Activated gamma-delta T cell treated with Interleukin-2 at 50 U/mL for 16 hours (primary cell): ENCODE measurements at places on chromosomes 5 and 9.

GRCh38 chr9:113989017-113989713 is 88.9 kb downstream of the AMBP start:
- no peak for DNase-seq

DNA sequence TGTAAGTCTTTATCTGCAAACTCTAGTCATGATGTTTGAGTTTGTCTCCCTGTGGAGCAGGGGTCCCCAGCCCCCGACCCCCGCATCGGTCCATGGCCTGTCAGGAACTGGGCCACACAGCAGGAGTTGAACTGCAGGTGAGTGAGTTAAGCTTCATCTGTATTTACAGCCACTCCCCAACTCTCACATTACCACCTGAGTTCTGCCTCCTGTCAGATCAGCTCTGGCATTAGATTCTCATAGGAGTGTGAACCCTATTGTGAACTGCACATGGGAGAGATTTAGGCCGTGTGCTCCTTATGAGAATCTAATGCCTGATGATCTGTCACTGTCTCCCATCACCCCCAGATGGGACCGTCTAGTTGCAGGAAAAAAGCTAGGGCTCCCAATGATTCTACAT is 7.0 kb downstream of the C9orf85 start:
- DNase-seq, result no peak

DNA sequence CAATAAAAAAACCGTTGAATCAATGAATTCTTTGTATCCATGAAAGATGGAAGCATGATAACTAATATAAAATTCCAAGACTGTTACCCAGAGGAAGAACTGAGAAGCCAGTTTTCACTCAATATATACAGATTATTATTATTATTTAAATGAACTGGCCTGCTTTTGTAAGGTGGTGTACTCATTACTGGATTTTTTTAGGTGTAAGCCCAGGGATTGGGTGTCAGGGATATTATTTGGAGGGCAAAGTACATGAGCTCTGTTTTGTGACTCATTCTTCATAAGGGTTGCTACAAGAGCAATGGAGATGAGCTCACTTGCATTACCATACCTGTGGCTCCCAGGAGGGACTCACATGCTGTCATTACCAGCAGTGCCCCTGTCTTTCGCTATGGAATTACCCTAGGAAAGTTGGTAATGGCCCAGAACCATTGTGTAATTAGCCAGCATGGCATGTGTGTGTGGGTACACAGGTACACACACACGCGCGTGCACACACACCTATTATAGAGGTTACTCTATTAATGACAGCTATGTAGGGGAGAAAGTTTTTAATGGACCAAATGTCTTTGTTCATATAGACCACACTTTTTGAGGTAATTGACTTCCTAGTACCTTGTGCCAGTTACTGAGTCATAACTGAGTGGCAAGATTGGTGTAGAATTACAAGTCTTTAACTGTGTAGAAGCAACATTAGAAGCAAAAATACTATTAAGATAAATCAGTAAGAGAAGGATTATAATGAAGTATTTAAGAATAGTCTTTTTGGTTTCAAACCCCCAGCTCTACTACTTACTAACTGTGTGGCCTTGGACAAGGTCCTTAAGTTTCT is 143.4 kb downstream of the GDNF start:
- no peak for DNase-seq

DNA sequence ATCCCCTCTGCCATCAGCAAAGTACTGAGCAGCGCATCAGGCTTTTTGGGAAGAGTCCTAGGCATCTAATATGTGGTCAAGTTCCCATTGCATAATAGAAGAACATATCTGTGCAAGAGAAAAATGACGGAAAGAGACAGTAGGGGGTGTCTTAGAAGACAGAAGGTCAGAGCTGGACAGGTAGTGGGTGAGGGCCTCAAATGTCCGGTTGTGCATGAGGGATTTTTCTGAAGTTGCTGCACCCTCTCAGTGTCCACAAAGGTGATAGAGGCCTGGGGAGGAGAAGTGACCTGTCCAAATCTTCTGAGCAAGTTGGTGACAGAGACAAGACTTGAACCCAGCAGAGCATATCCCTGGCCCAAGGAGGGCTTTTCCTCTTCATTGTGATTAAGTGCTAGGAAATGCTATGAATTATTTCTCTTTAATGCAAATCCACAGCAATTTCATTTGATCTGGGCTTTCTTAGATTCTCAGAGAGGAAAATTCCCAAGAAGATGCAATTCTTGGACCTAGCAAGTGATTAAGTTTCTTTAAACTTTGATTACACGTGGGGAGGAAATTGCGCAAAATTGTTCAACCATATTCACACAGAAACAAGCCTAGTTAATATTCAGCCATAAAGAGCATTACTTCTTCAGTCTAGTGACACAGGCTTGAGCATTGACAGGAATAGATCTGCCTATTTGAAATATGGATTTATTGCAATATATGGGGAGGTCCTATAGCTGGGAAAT is at the start of gene OR2S2:
OR2S2 (minus strand) TSS at position 51 of the 734 bp plus-strand sequence. CDS start 56 bp downstream, outside the sequence.
- no peak for DNase-seq

GRCh38 chr9:131578731-131579504 is 33.6 kb downstream of the PRRT1B start:
- DNase-seq, result peak; percentile 61

GRCh38 chr9:92740446-92740961 is 24.1 kb downstream of the BICD2 start:
- DNase-seq, result no peak

- DNase-seq, result no peak
These were observed 156.1 kb upstream of the SEMA6A start for GRCh38 chr5:116730706-116731105.

DNA sequence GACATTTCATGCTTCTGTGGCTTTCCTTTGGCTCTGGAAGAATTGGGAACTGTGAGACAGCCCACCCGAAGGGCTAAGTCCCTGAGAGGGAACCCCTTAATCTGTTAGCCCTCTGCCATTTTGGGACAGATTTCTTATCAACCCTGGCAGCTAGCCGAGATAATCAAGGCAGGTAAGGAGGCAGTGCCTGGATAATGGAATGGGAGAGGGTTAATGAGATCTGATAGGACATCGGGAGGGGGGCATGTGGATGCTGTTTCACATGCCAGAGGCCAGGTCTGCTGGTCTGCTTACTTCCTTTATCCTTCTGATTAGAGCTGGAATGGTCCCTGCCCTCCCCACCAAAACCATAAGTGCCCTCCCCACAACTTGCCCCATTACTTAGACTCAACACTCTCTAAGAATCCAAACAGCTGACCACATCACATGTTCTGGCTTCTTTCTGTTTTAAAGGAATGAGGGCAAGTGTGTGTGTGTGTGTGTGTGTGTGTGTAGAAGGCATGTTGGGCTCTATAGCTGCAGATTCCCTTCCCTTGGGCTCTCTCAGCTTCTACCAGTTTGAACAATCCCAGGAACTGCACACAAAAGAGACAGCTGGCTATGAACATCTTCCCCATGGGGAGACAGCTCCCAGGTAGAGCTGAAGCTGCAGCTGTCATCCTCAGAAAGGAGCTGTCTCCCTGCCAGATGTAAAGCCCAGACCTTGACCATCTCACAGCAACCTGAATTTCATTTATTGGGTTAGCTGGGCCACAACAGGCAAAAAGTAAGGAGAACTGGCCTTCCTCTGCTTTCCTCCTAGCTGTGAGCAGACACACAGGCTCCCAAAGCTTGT is 221.3 kb downstream of the PIK3R1 start:
- DNase-seq, result no peak

DNA sequence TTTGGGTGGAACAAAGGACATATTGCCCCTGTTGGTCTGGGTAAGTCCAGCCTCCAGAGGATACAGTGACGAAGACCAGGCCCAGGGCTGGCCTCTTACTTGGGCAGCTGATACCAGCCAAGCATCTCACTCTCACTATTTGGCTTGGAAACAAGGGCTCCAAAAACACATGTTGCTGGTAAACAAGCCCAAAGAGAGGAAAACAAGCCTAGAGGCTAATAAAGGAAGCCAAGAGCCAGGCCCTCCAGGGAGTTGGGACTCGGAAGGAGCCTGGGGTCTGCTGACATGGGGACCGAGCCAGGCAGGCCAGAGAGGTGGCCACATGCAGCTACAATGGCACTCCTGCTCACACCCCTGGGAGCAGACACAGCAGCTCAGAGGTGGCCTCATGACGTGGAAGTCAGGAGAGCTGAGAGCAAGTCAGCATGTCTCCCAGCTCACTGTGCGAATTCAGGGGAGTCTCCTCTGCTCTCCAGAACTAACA is 5.7 kb downstream of the SPARC start:
- DNase-seq, result no peak

DNA sequence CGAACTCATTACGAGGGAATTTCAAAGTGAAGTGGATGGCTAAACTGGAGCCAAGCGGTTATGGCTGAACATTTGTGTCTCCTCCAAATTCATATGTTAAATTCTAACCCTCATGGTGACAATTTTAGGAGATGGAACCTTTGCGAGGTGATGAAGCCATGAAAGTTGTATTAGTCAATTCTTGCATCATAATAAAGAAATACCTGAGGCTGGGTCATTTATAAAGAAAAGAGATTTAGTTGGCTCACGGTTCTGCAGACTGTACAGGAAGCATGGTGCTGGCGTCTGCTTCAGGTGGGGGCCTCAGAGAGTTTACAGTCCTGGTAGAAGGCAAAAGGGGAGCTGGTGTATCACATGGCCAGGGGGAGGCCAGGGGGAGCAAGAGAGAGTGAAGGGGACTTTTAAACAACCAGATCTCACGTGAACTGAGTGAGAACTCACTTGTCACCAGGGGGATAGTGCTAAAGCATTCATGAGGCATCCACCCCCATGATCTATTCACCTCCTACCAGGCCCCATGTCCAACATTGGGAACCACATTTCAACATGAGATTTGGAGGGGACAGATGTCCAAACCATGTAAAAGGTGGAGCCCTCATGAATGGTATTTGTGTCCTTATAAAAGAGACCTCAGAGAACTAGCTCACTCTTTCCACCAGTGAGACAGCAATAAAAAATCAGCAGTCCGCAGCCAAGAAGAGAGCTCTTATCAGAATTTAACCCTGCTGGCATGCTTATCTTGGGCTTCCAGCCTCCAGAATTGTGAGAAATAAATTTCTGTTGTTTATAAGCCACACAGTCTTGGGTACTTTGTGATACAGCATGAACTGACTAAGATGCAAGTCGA is 143.4 kb downstream of the MTRR start:
- DNase-seq, result no peak

- DNase-seq, result no peak
These were observed 12.6 kb upstream of the FYB1 start for GRCh38 chr5:39231705-39232525.

DNA sequence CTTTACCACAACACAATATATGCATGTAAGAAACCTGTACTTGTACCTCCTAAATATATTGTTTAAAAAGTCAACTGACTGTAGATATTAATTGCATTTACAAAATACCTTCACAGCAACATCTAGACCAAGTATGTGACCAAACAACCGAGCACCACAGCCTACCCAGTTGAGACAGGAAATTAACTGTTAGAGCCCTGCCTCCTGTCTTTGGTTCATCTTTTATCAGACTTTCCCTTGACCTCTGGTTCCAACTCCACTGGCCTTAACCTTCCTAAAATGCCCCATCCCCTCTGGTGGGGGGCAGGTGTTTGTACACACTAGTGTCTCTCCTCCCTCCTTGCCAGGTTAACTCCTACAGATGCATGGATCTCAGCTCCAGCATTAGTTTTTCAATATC is 155.0 kb upstream of the PANK3 start:
- no peak for DNase-seq

GRCh38 chr5:180343110-180343830 is 9.9 kb downstream of the GFPT2 start:
- DNase-seq, result no peak

DNA sequence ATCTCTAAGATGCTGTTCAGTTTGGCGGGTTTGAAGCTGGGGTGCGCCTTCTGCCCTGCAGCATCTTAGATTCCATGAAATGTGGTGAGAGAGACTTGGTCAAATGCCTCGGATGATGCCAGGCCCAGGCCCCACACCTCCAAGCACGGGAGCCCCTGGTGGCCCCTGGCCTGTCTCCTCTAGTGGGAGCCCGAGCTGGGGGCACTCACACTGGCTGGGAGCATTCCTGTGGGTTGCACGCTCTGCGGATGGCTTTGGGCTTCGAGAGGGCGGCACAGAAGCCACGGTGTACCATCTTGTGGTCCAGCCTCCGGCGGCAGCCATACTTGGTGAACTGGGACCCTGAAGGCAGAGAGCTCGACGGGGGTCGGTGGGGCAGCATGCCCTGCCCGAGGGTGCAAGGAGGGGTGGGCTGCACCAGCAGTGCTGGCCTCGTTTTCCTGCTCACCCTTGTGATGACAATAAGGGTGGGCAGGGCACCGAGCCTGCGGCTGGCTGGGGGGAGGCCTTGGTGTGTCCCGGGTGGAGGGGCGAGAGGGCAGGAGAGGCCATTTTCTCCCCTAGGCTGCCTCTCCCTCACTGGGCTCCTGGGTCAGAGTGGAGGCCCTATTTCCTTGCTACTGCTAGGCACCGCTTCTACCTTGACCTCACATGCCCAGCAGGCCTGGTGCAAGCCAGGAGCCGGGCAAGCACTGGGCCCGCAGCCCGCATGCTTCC is 65.8 kb downstream of the ZNF354C start:
- peak; percentile 0 for DNase-seq

GRCh38 chr5:115147052-115147451 is 22.7 kb downstream of the TRIM36 start:
- DNase-seq, result no peak
